ENCODE measurements at places on chromosomes 7 and 10. TPM values are rescaled to one million over a fixed set of nuclear protein-coding genes. Genes with fewer than 3 reads are reported as not detected.

DNA sequence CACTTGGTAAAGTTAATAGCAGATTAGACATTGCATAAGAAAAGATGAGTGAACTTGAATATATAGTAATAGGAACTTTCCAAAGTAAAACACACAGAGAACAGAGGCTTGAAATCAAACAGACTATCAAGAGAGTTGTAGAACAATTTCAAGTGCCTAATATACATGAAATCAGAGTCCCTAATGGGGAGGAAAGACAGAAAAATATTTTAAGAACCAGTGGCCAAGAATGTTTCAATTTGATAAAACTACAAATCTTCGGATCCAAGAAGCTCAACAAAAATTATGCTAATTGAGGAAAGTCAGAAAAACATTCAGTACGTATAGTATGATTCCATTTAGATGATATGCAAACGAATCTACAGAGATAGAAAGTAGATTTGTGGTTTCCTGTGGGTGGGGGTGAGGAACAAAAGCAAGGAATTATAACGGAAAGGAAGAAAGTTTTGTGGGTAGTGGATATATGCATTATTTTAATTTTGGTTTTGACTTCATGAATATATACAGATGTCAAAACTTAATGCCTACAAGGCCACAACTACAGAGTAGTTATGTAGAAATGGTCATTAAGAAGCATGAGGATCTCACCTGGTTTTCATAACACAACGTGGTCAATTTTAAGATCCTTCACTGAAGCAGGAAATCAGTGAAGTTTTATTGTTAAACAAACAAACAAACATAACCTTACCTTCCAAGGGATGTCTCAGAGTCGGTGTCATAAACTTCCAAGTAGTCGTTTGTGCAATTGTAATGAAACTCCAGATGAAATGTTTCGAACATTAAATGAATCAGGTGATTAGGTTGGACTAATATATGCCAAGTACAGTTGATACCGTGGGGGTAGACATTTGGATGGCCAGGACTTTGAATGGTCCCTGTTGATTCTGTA lies 62.0 kb downstream of the CUBN start:
- no peak for DNase-seq

GRCh38 chr10:7045891-7046599 lies 364.8 kb downstream of the SFMBT2 start:
- peak; percentile 19 for DNase-seq

The PPP1R3C gene
- 2.2 TPM for polyA plus RNA-seq

- no peak for DNase-seq
Measured at GRCh38 chr10:132366499-132366898, 30.5 kb upstream of the PWWP2B start.

- DNase-seq = no peak
Measured at GRCh38 chr10:31668326-31668725, 260.3 kb downstream of the ARHGAP12 start.

The CWF19L1 gene
- 27.4 TPM for polyA plus RNA-seq

The CYP2W1 gene
- polyA plus RNA-seq = not detected

- DNase-seq = peak; percentile 85
Measured at GRCh38 chr10:88080213-88080612, 216.8 kb downstream of the PTEN start.

The NEUROD6 gene
- polyA plus RNA-seq = not detected
